ENCODE measurements at places on chromosomes 16 and 17.

DNA sequence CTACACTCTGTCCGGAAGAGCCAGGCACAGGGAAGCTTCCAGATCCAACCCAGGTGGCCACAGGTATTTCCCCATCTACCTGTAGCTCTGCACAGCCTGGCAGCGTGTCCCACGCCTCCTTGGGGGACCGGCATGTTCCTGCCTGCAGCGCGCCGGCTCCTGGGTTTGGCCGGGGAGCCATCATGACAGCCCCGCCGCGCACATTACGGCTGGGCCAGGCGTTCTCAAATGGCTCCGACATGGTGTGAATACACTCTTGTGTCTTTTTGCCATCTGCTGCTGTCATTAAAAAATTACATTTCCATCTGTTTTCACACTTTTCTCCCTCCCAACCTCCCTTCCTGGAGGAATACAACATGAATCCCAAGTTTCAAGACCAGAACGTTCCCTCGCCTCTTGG lies 8.0 kb upstream of the GINS2 start:
- no peak for DNase-seq

GRCh38 chr17:6536053-6536452 lies 20.3 kb downstream of the PITPNM3 start:
- DNase-seq = no peak

DNA sequence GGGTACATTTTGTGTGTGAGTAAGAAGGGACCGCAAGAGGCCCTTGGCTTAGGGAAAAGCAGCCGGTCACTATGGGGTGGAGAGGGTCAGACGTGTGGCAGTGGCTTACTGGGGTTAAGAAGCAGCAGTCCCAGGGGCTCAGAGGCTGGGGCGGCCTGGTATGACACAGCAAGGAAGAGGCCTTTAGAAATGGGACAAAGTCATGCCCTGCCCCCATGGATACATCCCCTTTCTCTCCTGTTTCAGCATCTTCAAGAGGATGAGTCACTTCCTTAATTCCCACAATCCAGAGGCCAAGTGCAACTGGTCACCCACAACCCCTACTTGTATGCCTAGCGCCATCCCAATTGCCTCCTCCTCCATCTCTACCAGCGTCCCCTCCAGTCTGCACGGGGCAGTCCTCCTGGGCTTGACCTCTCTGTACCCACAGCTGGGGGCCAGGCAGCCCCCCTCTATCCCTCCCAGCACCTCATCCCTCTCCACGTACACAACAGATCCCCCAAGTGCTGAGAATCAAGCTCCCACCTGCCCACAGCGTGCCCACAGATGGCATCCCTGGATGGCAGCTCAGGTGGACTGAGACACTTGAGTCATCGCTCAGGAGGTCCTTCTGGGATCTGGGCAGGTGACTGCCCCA lies 6.9 kb upstream of the EFTUD2 start:
- no peak for DNase-seq

DNA sequence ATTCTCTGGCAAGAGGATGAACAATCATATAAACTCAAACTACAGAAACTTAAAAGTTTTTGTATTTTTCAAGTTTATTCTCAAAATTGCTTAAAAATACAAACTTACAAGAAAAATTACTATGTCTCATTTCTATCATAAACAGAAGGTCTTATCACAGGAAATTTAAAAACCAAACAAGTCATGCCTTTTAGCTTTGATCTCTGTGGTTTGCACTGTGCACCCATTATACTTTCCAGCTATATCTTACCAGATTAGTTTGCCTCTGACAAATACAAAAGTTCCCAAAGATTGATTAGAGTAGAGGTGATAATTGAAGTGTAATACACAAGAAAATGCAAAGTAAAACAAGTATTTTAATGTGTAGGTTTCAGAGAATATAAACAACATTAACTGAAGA lies 117.4 kb downstream of the MYO1D start:
- no peak for DNase-seq

DNA sequence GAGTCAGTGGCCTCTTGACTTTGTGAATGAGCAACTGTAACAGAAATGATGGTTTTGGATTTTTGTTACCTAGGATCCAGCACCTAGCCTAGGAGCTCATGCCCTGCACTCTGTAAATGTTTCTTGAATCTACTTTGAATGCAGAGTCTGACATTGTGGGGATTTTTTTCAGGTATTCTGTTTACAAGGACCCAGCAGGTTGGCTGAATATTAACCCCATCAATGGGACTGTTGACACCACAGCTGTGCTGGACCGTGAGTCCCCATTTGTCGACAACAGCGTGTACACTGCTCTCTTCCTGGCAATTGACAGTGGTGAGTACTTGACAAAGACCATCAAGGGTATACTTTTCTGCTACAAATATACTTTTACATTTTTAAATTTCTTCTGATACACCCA lies 59.8 kb upstream of the HSBP1 start:
- DNase-seq = no peak

DNA sequence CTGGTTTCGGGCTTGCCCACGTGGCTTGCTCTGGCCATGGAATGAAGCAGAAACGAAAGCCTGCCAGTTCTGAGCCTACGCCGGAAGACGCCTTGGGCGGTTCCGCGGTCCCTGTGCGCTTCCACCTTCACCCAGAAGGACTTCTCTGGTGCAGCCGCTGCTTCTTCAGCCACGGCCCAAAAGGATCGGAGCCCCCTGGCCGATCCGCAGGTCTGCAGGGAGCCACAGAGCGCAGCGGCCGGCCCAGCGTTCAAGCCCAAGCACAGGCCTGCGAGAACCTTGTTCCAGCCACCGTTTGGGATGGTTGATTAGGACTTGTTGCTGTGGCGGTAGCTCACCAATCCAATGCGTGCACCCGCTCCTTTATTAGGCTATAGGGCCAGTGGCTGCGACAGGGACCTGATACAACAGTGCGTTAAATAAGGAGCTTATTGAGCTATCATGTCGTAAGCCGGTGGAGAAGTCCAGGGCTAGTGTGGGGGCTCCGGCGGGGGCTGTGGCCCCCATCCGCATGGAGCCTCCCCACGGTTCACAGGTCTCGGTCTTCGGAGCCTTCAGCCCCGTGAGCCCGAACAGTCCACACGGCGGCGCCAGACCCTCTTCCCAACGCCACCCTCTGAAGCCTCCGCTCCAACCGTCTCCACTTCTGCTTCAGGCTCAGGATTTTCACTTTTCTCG lies 10.2 kb upstream of the MPP2 start:
- DNase-seq = peak; percentile 79

DNA sequence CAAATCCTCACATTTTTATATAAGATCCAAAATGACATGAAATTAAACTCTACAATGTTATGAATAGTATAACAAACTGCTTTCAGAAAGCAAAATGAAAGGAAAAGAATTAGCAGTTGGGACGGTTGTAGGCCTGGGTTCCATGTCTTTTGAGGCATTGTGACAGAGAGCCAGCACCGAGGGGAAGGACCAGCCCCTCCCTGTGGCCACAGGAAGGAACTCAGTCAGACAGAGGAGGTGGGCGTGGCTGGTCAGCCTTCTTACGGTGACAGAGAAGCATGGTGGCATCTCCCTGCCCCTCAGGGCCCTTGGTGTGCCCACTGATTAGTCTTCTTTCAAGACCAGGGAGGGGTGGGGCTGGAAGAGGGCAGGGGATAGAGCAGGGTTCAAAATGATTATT lies 5.7 kb downstream of the ZNF319 start:
- DNase-seq = peak; percentile 66

- no peak for DNase-seq
Observed at GRCh38 chr17:46115699-46116098, 77.5 kb downstream of the KANSL1 start.

DNA sequence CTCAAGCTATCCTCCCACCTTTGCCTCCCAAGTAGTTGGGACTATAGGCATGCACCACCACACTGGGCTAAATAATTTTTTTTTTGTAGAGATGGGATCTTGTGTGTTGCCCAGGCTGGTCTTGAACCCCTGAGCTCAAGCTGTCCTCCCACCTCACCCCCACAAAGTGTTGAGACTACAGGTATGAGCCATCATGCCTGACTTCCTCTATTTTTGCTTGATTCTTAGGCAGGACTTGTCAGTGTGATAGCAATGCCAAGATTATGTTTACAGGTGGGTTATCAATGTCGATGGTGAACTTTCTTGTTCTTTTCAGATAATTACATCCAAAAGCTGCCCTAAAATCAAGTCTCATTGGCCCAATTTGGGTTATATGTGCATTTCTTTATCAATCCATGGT lies 96.9 kb downstream of the HS3ST4 start:
- no peak for DNase-seq

DNA sequence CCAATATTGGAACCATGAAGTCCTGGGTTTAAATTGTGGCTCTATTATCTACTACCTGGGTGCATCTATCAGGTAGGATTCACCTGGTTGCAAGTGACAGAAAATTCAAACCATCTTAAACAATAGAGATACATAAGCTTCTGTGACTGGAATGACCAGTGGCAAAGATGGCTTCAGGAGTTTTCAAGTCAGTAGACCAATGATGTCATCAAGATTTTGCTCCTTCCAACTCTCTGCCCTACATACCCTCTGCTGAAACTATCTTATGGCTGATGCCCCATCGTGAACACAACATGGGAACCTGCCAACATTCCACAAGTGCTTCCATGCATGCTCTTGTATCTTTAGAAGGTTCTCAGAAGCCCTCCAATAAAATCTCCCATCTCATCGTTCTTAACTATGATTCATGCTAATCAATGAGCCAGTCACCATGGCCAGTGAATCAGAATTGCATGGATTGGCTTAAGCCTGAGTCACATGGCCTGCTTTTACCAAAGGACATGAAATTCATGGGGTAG lies 180.9 kb downstream of the GRIN2A start:
- no peak for DNase-seq

- DNase-seq = peak; percentile 23
Observed at GRCh38 chr17:82402865-82403264, 15.3 kb upstream of the HEXD start.

DNA sequence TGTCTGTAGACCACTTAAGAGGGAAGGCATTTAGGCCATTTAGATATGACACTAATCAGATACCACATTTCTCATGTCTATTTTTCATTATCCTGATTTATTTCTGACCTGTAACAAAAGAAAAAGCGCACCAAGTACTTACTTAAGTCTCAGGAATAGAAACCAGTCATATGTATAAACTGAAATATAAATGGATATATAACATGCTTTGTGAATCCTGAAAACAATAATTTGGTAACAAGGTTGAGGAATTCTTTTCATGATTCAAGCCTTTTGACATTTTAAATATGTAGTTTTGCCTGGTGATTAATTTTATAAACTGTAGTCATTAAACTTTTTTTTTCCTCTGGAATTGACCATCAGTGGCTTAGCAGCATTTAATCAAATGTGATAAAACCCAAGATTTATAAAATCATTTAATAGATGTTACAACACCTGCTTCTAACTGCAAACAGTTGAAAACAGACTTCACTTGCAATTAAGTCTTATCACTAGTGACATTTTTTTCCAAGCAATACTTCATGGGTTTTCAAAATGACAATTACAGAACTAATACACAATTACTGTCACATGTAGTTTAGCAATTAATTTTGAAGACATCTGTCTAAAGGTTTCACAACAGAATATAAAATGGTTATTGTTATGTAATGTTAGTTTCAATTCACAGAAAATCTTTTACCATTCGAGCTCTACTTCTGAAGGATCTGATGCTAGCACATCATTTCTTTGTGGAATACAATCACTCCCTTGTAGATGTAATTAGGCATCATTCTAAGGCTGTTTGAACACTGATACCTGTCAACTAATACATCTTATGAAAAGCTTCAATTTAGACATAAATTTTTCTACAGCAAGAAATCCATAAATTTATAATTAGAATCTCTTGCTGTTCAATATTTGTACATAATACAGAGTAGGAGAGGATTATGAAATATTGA lies 110.3 kb downstream of the TOX3 start:
- no peak for DNase-seq

GRCh38 chr16:85759631-85760419 lies 8.9 kb upstream of the C16orf74 start:
- DNase-seq = peak; percentile 69

- no peak for DNase-seq
Observed at GRCh38 chr16:65278874-65279273, 157.0 kb upstream of the CDH11 start.

GRCh38 chr17:75783069-75783783 lies 1.4 kb upstream of the UNK start:
- DNase-seq = peak; percentile 87

DNA sequence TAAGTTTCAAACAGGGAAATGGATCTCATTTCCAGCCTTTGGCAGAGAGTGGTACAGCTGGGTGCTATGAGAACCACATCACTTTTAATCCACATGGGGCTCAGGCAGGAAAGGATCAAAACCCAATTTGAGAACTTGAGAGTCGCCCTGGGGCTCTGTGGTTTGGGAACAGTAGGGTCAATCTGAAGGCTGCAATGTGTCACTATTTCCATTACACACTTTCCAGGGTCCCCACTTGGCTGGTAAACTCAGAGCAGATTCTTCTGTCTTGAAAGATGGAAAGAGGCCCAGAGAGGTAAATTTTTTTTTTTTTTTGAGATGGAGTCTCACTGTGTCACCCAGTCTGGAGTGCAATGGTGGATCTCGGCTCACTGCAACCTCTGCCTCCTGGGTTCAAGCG lies 6.7 kb upstream of the HIGD1B start:
- no peak for DNase-seq

DNA sequence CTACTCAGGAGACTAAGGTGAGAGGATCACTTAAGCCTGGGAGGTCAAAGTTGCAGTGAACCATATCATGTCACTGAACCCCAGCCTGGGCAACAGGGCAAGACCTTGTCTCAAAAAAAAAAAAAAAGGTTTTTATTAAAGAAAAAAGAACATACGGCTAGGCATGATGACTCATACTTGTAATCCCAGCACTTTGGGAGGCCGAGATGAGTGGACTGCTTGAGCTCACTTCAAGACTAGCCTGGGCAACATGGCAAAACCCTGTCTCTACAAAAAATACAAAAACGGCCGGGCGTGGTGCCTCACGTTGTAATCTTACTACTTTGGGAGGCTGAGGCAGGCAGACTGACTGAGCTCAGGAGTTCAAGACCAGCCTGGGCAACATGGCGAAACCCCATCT lies 38.4 kb downstream of the RANBP10 start:
- DNase-seq = peak; percentile 61

DNA sequence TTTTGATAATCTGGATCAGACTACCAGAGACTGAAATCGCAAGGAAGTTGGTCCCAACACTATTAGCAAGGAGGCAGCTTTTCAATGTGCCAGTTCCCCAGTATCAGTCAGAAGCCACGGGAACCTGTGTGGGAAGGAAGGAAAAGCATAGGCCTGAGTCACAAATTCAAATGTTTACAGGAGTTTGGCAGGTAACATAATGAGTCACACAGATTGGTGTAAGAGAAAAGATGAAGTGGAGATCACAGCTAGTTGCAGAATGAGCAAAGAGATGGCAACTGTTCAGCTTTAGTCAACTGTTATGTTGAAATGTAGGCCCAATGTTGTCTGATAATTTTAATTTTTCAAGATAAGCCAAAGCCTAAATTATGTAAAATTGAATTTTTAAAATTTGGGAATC lies 28.1 kb upstream of the ITGA2B start:
- peak; percentile 53 for DNase-seq

- no peak for DNase-seq
Observed at GRCh38 chr16:13100970-13101369, 199.6 kb downstream of the SHISA9 start.

DNA sequence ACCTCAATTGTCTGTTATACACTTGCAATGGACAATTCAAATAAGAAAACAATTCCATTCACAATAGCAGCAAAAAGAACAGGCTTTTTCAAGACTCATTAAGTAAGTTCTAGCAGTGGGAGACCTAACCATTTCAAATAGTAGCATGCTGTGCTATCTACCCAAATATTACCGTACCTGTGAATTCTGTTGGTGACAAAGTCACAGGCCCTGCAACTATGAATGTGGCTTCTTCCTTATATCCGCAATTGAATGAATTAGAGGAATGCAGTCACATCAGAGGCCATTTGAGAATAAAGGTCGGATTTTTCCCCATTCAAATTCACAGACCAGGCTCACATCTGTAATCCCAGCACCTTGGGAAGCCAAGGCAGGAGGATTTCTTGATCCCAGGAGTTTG lies 800 bp upstream of the NME4 start:
- DNase-seq = no peak
